ENCODE measurements at places on chromosomes 4 and X.

DNA sequence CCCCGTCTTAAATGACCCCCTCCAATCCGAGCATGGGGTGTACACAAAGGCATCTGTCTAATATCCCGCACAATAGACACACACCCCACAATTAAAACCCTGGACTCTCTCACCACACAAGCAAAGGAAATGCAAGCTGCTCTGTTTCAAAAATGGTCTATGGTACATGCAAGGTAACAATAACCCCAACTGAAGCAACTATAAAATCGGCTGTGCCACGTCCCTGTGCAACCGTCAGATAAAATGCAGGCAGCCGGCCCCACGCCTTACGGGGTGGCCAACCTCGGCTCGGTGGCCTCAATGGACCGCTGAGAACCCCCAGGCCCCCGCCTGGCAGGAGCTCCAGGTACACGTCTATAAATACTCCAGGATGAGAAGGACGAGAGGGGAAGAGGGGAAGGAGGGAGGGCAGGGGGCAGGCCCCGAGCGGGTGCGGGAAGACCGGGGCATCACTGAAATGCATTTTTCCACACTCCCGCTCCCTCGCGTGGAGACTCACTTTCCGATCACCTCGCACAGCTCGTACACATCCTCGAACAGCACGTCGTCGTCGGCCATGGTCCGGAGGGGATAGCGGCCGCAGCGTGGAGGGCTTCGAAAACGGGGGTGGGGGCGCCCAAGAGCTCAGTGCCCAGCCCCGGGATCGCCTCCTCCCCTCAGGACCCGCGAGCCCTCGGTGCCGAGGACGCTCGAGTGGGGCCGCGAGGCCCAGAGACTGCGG is 763 bp downstream of the CASK start:
- peak; percentile 3 for DNase-seq

DNA sequence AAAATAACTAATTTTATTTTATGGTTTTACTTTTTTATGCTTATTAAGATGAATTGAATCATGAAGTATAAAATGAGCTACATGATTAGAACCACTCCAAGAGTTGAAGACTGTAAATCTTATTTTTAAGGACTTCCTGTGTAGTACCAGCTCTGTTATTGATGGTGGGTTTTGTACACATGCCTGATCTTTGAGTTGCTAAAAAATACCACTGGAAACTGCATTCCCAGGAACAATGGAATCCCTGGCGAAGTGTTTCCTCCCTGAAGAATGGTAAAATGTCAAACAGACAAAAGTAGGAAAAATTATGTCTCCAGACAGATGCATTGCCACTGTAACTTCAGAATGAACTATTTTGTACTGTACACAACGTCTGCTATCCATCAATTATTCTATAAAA is 935.4 kb upstream of the TENM3 start:
- DNase-seq: no peak

DNA sequence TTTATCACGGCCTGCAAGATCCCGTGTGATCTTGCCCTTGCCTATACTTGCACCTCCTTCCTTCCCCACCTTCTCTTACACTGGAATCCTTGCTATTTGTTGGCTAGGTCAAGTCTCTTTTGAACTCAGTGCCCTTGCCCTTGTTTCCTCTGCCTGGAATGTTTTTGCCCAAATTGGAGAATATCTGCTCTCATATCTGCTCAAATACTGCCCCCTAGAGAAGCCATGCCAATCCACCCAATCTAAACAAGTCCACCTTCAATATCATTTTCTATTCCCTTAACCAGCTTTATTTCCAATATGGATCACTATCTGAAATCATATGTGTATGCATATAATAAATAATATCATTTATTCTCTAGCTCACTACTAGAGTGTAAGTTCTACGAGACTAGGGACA is 1044.2 kb upstream of the FTHL17 start:
- no peak for DNase-seq

GRCh38 chr4:47674144-47674543 is 163.7 kb downstream of the CORIN start:
- no peak for DNase-seq

- DNase-seq: no peak
Measured at GRCh38 chrX:153905481-153906095, 1.1 kb downstream of the AVPR2 start.

GRCh38 chr4:121794505-121795188 is 6.5 kb upstream of the EXOSC9 start:
- no peak for DNase-seq

GRCh38 chr4:73740353-73740778 is at the start of gene CXCL8:
TSS of gene CXCL8 (plus strand) at chr4:73740569. CDS start at chr4:73740659, 90 bp downstream.
- DNase-seq: peak; percentile 1

DNA sequence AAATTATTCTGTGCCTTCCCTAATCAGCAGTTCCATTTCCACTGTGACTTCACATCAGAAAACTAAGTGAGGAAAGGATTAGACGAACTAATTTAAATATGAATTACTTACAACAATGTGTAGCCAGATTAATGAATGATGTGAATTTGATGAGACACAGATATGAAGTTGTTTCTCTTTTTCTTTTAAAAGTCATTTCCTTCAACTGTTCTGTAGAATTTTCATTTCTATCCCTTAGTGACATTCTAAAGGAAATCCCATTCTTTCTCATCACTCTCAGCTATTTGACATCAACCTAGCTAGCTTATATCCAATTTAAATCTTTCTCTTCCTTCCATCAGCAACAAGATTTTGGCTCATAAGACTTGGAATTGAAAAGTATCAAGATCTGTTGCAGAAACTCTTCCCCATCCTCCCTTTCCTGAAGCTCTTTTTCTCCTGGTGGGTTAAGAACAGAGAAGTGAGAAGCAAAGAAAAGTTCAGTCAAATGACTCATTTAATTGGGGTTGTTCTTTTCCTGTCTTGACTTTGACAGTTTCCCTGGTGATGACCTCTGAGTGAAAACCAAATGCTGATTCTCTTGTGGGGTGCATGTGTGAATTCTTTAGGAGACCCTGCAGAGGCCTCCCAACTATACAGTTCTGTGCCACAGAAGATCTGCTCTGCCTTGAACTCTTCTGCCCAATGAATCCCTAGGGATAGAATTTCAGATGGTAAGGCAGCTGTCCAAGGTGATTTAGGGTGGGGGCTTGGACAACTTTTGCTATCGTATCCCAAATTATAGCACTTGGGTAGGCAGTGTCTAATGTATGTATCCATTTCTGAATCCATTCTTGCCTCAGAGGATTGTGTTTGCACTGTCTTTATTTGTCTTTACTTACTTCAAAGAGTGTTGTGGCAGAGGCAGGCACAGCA is 232.5 kb upstream of the GPRIN3 start:
- no peak for DNase-seq

DNA sequence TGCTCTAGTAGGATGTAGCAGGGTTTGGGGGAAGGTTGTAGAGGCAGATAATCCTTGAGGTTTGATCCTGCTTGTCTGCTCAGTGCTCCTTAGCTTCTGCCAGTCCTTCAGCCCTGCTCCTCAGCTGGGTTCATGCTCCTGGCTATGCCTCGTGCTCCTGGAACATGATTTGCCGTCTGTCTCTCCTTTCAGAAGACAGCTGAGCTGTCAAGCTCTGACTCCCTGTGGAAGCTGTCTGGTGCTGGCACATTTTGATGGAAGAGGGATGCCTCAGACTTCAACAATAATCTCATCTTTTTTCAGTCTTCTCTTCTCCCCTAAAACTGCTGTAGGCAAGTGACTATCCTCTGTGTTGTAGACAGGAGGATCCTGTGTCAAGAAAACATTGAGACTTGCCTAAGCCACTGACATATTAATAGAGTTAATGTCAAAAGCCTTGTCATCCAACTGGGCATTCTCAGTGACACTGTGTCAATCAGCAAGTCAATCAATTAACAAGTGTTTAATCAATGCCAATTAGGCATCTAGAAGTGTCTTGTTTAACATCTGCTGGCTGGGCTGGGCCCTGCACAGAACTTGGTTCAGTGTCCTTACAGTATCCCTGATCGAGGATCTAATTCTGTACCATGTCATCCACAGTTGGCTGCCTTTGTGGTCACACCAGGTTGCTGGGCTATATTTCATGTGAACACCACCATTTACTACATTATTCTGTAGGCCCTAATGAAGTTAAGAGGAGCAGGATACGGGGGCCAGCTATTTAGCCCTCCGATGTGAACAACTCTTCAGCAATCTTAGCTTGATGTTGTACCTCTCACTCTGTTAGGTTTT is 96.7 kb downstream of the SYNPO2 start:
- DNase-seq: no peak

DNA sequence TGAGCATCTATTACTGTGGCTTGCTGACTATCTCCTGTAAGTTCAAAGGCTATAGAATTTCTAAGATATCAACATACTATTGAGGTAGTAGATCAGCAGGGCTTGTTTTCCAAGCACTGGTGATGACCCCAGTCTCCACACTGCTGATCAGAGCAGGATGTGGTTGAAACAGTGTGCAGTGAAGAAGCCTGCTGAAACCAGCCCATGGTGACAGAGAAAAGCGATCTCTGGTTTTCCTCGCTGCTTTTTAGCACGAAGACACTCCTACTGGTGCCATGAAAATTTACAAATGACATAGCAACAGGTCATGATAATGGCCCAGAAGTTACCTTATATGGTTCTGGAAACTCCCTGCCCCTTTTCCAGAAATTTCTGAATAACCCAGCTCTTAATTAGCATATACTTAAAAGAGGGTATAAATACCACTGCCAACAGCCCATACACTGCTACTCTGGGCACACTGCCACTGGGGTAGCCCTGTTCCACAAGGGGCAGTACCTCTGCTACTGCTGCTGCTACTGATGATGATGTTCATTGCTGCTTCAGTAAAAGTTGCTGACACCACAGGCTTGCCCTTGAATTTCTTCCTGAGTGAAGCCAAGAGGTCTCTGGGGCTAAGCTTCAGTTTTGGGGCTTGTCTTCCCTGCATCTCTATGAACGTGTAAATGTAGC is 1689.5 kb upstream of the PCDH10 start:
- no peak for DNase-seq
